ENCODE measurements at places on chromosomes 12 and 14. TPM values are rescaled to one million over a fixed set of nuclear protein-coding genes. Genes with fewer than 3 reads are reported as not detected.

The COX8C gene
- total RNA-seq = not detected

The MIA2 gene
- total RNA-seq = 19.5 TPM

GRCh38 chr14:73924337-73924736 is 25.6 kb downstream of the FAM161B start:
- no peak for DNase-seq

- DNase-seq = no peak
Observed at GRCh38 chr12:69689638-69690037, 9.5 kb downstream of the BEST3 start.

DNA sequence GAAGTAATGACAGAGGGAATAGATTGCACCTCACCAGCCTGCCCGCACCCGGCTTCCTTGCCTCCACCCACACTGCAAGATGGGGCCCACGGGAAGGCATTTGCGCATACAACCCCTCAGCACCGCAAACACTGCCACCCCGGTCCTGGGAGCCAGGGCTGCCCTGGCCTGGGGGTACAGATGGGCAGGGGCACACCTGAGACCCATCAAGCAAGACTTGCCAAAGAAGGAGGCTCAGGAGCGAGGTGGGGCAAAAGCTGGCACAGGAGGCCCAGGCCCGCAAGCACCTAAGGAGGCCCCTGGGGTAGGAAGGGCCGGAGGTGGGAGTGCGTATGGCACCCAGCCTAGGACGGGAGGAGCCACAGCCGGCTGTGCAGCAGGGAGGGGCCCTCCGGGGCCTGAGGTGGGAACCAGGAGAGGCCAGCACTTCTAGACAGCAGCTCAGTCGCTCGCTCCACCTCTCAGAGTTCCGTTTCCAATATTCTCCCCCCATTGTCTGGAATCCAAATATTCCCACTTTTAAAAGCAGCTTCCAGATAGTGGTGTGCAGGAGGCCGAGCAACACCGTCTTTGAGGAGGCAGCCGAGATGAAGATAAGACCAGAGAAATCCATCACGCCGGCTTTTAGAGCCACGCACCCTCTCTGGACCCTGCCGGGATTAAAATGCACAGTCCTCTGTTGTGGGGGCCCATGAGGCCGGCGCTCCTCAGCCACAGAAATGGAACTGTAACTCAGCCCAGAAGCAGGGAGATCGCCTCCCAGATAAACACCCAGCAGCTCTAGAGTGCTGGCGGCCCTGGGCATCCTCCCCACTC is 12.2 kb upstream of the C14orf180 start:
- no peak for DNase-seq
